ENCODE measurements at places on chromosomes 11 and 22. TPM values are rescaled to one million over a fixed set of nuclear protein-coding genes. Genes with fewer than 3 reads are reported as not detected.

The RIMBP3B gene
- 0.71 TPM for total RNA-seq

The KRTAP5-11 gene
- total RNA-seq: not detected

The HTR3A gene
- not detected for total RNA-seq

The C11orf87 gene
- not detected for total RNA-seq

The IL10RA gene
- total RNA-seq: 0.21 TPM

The CSNK2A3 gene
- total RNA-seq: 1.9 TPM

The PANX3 gene
- total RNA-seq: not detected

The WNT7B gene
- total RNA-seq: 68.5 TPM

The OR52I1 gene
- not detected for total RNA-seq

The PATE4 gene
- total RNA-seq: not detected

The KREMEN1 gene
- 4.5 TPM for total RNA-seq

The SYCE3 gene
- 0.45 TPM for total RNA-seq

The MYO7A gene
- total RNA-seq: 1.3 TPM

The MMP11 gene
- 0.27 TPM for total RNA-seq

The TMEM86A gene
- 0.38 TPM for total RNA-seq

The P2RY2 gene
- 11.3 TPM for total RNA-seq

The OR52I2 gene
- total RNA-seq: not detected

The POU2AF2 gene
- not detected for total RNA-seq

The OR51T1 gene
- total RNA-seq: not detected

The SBF1 gene
- 25.8 TPM for total RNA-seq

The TANGO2 gene
- total RNA-seq: 12.2 TPM

The P2RX3 gene
- 0.29 TPM for total RNA-seq

The KIF18A gene
- total RNA-seq: 12.9 TPM

The TRPM5 gene
- not detected for total RNA-seq

The YPEL4 gene
- total RNA-seq: 0.13 TPM

The DGAT2 gene
- 1.2 TPM for total RNA-seq

The KDM4E gene
- not detected for total RNA-seq

The ADORA2A gene
- total RNA-seq: 0.54 TPM

The LINC01488 gene
- not detected for total RNA-seq

The MPEG1 gene
- total RNA-seq: not detected

The RBMXL2 gene
- total RNA-seq: not detected

The ARHGEF17 gene
- 14.6 TPM for total RNA-seq

The SELENOO gene
- total RNA-seq: 20.0 TPM

The NPAS4 gene
- not detected for total RNA-seq

The SLC22A12 gene
- total RNA-seq: not detected

The BATF2 gene
- total RNA-seq: 0.80 TPM

The KRTAP5-9 gene
- total RNA-seq: not detected

The DENND6B gene
- 2.7 TPM for total RNA-seq

Measured in A549 treated with Mapracorat at 1 μM for 4 hours (cell line).